Stimulated activated CD8-positive, alpha-beta memory T cell treated with anti-CD3 and anti-CD28 coated beads, Interleukin-4, amount 100 ng/mL, for 4 hours (primary cell): ENCODE measurements at places on chromosomes 7 and 10.

DNA sequence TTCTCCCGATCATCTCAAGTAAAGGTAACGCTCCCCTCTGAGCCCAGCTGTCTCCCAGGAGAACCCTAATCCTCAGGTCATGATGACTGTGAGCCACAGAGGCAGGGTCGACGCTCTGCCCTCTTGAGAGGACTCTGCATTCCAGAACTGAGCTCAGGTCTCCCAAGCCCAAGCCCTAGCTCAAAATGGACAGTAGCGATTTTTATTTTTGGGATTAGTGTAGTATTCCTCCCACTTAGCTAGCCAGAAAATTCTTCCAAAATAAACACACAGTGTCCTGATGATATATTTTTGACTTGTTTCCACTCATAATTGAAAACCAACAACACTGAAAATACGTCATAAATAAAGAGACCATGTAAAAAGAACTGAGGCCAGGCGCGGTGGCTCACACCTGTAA is 462.0 kb upstream of the MGMT start:
- DNase-seq: no peak

GRCh38 chr10:71631007-71631861 is 88.3 kb downstream of the C10orf105 start:
- no peak for DNase-seq

GRCh38 chr7:95619921-95620320 is 23.6 kb upstream of the PDK4 start:
- DNase-seq: no peak

- DNase-seq: no peak
Measured at GRCh38 chr7:102286237-102287110, at the start of gene SH2B2. SH2B2 (plus strand) TSS chr7:102286868; CDS start chr7:102300551, 13,683 bp downstream.

DNA sequence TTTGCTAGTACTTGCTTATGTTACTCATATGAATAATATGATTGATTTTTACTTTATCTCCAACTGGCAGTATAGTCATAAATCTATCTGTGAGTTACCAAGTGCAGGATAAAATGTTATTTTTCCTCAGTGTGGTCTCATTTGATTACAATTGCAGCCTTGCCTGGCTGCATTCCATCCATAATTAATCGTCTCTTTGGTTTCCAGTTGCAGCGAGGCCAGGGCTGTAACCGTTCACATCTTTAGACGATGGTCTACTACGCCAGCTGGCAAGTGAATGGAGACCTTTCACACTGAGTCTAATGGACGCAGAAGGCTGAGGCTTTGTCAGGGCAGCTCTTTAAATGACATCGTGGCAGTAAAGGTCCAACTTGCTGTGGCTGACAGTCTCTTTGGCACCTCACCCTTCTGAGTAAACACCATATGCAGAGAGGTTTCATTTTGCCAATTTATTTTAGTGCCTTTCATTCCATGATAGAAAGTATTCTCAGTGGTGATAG is 84.0 kb downstream of the ARL4A start:
- no peak for DNase-seq

- no peak for DNase-seq
Measured at GRCh38 chr10:114547514-114547913, 110.6 kb downstream of the ABLIM1 start.

GRCh38 chr10:122575776-122576175 is 15.2 kb downstream of the DMBT1 start:
- no peak for DNase-seq

DNA sequence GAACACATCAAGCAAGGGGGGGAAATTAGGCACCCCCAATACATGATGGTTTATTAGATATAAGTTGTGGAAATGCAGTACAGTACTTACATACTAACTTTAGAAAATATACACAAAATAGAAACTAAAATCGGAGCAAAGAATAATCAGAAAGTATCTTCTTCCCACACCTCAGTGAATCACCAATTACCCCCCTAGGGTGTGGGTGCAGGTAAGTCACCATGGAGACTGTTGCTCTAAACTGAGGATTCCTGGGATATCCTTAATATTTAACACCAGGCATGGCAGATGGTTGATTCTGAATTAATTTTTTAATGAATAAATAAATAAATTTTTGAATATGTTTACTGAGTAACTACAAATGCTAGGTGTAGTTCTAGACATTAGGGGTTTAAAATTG is 424.4 kb downstream of the SORCS1 start:
- DNase-seq: no peak

DNA sequence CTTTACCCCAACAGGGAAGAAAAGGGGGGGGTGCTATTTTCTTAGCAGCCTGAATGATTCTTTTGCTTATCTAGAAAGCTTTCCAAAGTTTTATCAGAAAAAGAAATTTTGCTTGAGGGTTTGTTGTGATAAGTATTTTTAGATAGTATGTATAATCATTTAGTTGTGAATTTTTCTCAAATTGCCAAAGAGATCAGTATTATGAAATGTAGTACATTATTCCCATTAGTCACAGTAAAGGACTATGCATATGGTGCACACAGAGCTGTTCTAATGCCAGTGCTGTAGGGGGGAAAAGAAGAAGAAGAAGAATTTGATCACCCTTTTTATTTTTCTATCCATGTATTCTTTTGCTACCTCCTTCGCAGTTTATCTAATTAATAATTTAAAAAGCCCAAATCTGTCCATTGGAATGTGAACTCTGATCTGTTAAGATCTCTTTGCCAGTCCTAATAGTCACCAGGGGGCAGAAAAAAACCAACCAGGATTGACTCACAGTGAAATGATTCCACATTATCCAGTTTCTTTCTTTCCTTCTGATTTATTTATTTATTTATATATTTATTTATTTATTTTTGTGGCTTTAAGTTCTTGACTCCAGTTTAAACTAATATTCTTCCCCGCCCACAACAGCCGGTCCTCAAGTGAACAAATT is 4.7 kb downstream of the RBM20 start:
- DNase-seq: no peak

GRCh38 chr10:70481831-70482530 is 3.4 kb downstream of the PALD1 start:
- DNase-seq: no peak

- DNase-seq: no peak
Measured at GRCh38 chr10:10792681-10793080, 225.0 kb upstream of the CELF2 start.

DNA sequence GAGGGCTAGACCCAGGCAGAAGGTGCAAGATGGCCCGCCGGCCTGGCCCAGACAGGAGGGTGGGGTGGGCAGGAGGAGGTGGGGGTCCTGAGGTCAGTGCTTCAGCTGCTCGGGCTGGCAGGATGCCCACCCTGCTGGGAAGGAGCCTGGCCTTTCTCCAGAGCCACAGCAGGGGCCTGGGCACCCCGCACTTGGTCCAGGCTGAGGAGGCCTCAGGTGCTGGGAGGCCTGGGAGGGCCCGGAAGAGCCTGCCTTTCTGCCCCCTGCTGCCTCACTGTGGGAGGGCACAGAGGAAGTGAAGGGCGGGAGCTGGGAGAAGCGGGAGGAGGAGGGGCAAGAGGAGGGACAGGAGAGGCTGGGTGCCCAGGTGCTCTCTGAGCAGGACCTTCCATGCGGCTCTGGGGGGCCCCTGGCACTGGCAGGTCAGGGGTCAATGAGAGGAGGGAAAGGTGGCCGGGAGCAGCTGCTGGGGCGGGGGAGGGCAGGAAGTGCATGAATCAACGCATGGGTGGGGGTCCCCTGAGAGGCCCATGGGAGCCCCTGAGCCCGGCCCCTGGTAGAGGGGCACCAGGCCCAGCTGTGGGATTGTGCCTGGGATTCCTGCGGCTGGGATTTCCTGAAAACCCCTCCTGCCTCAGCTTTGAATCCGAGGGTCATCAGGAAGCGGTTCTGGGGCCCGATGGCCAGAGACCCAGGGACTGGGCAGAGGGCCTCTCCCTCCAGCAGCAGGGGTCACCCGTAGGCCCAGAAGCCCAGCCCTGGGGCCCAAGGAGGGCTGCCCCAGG is 49.9 kb downstream of the PWWP2B start:
- DNase-seq: peak; percentile 24

DNA sequence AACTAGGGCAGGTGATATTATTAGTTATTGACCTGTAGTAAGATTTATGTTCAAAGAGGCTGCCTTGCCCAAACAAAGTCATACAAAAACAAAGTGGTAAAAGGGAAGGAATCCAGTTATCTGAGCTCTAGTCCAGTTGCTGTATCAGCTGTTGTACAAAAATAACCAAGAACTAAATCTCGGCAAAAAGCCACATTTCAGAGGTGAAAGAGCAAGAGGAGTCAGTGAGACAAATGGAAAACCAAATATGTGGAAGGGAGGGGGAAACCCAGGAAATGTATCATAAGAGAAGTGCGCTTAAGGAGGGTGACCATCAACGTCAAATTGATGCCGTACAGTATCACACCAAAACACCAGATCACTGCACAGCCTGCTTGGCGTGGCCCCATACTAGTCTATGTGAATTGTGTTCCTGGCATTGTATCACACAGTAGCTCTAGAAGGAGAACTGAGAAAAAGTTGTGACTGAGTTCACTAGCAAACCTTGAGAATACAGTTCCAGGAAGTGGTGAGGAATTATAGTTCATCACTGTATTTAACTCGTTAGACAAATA is 6.4 kb downstream of the AGBL3 start:
- DNase-seq: no peak
